Activated CD4-positive, alpha-beta memory T cell treated with anti-CD3 and anti-CD28 coated beads for 36 hours (primary cell): ENCODE measurements at places on chromosomes 1 and 21. TPM values are rescaled to one million over a fixed set of nuclear protein-coding genes. Genes with fewer than 3 reads are reported as not detected.

DNA sequence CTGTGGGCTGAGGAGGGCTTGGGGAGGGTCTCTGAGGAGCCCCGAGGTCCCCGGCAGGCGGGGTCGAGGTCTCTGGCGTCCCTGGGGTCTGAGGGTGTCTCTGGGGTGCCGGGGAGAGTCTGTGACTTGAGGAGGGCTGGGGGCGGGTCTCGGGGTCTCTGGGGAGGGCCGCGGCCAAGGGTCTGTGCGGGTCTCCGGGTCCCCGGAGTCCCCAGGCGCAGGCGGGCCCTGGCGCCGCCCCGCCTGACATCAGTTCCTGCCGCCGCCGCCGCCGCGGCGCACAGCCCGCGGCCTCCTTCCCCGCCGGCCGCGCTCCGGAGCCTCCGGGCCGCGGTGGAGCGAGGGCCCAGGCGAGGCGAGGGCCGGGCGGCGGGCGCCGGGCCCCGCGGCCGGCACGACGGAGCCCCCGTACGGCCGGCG lies at the start of gene PLEKHM2:
TSS of gene PLEKHM2 (plus strand) at position 279 of the 420 bp plus-strand sequence. CDS start 239 bp downstream, outside the sequence.
- H3K27ac ChIP-seq = peak within 1 kb of the TSS; percentile 87
- DNase-seq = peak; percentile 49

KDM5B gene
- total RNA-seq = 38.4 TPM

DNA sequence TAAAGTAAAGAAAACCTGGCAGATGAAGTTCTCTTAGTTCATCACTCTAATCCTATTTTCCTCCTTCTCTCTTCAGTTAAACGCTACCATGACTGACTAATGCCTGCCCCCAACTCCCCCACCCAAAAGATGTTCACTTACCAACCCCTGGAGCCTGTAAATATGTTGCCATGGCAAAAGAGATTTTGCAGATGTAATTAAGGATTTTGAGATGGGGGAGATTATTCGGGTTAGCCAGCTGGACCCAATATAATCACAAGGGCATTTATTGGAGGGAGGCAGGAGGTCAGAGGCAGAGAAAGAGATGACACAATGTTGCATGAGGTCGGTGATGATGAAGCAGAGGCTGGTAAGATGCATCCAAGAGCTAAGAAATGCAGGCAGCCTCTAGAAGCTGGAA lies 69.3 kb upstream of the PPP2R5A start:
- no peak for DNase-seq
- H3K4me3 ChIP-seq = no peak overlapping the region
- H3K4me1 ChIP-seq = peaks cover 17% of the 10 kb centered on the region
- H3K36me3 ChIP-seq = no peaks in the 10 kb centered on the region
- H3K27ac ChIP-seq = no peak overlapping the region

GRCh38 chr1:240515505-240515904 lies 96.5 kb downstream of the GREM2 start:
- DNase-seq = no peak
- H3K4me3 ChIP-seq = no peak overlapping the region
- H3K4me1 ChIP-seq = no peaks in the 10 kb centered on the region

DNA sequence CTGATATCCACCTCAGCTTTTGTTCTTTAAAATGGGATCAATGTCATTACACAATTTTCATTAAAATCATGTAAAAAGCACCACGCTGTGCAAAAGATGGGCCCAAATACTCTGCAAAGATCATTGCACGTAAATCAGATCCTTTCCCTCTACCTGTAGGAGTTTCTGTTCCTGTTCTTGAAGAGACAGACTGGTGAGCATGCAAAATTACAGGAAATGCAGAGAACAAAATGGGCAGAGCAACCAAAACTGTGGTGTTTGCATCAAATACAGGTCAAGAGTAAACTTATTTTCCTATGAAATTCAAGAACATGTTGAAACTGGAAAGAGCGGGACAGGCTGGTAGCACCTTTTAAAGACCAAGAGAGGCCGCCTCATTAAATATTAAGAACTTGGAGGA lies 294.9 kb upstream of the ADGRL2 start:
- H3K4me1 ChIP-seq = no peaks in the 10 kb centered on the region
- no peaks in the 10 kb centered on the region for H3K36me3 ChIP-seq
- DNase-seq = no peak
- no peaks in the 10 kb centered on the region for H3K27me3 ChIP-seq

KCNA2 gene
- total RNA-seq = 0.36 TPM

DNA sequence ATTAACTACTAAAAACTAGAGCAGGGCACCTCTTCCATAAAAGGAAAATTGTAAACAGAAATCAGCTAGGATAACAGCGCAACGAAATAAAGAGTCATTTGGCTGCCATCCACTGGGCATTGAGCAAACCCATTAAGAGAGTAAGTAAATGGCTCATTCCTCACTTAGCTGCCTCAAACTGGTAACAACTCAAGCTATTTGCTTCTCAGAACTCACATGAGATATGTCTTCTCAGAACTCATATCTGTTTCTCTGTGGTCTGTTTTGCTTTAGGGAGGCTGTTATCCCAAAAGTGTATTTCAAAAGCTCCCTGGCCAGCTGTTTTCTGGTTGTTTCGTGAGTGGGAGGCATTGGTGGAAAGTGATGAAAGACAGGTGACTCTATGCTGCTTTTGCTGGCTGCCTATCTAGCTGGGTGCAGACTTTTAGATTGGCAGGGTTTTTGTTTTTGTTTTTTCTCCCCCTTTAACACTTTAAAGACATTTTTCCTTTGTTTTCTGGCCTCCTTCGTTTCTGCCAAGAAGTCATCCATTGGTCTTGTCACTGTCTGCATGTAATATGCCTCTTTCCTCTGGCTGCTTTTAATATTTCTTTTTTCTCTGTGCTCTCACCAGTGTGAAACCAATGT lies 269.2 kb upstream of the RGS18 start:
- no peaks in the 10 kb centered on the region for H3K4me1 ChIP-seq
- no peak overlapping the region for H3K4me3 ChIP-seq
- H3K27ac ChIP-seq = no peak overlapping the region
- no peak for DNase-seq
- no peaks in the 10 kb centered on the region for H3K27me3 ChIP-seq

DNA sequence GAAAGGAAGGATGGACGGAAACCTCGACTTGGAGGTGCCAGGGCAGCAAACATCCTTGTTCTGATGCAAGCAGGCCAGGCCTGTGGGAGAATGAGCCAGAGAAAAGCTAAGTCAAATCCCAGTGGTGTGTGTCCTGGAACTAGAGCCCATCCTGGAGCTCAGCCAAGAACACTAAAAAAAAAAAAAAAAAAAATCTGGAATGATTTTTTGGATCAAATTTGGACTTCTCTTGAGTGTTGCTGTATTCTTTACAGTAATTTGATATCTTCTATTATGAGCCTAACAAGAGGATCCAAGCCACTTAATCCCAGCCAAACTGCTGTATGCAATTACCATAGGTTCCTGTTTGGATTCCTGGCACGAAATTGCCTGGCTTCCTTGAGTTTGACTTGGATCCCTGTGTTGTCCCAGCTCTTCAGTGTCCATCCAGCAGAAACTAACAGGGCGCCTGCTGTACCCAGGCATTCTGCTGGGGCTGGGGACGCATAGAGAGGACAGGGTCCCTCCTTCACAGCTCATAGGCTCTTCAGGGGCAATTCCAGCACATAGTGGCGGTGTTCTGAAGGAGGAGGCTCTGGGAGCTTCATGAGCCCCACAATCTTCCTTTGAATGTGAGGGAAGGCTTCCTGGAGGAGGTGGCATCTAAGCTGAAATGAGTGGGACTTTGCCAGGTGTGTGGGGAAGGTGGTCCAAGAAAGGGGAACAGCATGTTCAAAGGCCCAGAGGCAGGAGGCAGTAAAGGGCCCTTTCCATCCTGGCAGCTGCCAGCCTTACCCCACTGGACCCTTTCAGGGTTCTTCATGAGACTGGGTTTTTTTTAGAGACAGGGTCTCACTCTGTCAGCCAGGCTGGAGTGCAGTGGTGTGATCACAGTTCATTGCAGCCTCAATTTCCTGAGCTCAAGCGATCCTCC lies 24.7 kb downstream of the EPHX1 start:
- no peaks in the 10 kb centered on the region for H3K36me3 ChIP-seq
- H3K4me1 ChIP-seq = no peaks in the 10 kb centered on the region
- no peak for DNase-seq
- H3K4me3 ChIP-seq = no peak overlapping the region

DNA sequence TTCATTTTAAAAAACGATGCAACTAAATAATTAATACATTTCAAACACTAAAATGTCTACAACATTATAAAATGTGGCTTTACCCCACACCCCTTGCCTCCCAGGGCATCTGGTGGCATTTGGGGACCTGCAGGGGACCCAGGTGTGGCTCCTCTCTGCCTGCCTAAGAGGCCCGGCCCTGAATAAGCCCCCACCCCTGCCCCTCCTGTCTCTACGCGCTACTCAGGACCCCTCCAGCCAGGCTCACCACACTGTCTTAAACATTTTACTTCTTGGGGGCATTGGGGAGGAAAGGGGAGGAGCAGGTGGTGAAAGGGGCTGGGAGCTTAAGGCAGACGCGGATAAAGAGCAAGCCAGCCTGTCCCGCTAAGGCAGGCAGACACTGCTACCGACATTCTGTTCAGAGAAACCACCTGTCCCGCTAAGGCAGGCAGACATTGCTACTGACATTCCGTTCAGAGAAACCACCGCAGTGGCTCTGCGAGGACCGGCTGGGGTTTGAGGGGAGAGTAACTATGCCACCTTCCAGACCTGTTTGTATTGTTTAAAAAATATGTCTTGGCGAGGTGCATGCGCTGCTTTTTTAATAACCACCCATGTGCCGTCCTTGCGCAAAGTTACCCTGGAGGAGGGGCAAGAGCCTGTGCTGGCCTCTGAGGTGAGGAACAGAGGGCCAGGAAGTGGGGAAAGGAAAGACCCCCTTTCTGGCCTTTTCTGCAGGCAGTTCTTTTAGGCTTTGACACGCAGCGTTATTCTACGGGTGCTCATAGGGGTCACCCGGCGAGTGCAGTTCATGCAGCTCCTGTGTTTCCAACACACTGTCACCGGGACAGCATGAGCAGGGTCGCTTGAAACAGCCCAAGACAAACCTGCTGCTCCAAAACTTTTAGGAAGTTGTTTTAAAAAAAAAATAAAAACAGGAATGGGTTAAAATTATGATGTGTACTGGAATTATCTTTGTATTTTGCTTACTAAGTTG lies 51.3 kb upstream of the RIPK4 start:
- DNase-seq = no peak
- no peak overlapping the region for H3K4me3 ChIP-seq
- H3K27ac ChIP-seq = no peak overlapping the region

- peak overlapping the region; percentile 46 for H3K4me3 ChIP-seq
- peaks cover 12% of the 10 kb centered on the region for H3K4me1 ChIP-seq
- H3K27me3 ChIP-seq = no peaks in the 10 kb centered on the region
Measured at GRCh38 chr1:244460197-244460596, 876 bp upstream of the CATSPERE start.

DNA sequence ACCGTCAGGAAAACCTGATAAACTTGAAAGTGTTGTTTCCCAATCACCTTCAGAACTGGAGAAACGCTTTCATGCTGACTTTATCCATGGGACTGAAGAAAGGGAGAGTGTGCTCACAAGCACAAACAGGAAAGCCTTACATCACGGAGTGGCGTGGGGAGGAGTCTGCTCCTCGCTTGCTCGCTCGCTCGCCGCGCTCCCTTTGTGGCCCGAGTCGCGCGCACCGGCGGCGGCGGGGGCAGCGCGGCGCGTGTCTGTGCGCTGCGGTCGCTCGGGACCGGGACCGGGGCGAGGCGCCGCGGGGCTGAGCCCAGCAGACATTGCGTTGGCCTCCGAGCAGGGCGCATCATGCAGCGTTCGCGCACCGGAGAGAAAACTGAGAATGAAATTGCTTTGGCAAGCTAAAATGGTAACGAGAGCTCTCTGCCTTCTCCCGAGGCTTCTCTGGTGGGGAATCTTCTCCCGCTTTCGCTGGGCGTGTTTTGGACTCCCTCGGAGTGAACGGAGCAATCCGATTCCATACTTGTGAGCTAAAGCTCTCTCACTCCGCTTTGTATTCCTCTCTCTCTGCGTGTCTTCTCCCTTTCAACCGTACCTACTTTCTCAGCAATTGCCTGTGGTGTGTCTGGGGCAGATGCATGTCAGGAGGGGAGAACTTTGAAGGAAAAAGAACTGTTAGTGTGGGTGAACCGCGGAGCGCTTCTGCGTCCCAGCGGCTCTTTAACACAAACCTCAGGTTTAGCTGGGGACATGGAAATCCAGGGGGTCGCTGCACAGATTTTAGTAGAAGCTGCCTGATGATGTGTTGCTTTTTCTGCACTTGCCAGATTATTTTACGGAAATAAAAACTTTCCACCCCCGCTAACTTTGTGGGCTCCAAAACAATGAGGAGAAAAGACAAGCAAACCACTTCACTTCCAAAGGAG lies at the start of gene RGL1:
TSS of gene RGL1 (plus strand) at position 205 of the 926 bp plus-strand sequence. CDS start at position 383, 178 bp downstream.
- peaks cover 9% of the 10 kb centered on the region for H3K36me3 ChIP-seq
- peaks cover 6% of the 10 kb centered on the region for H3K4me1 ChIP-seq
- peak; percentile 40 for DNase-seq
- no peak within 1 kb of the TSS for H3K27ac ChIP-seq
- peak within 1 kb of the TSS; percentile 78 for H3K4me3 ChIP-seq
- peaks cover 3% of the 10 kb centered on the region for H3K27me3 ChIP-seq

- DNase-seq = peak; percentile 62
- no peaks in the 10 kb centered on the region for H3K27me3 ChIP-seq
Measured at GRCh38 chr1:111334169-111334568, 43.5 kb downstream of the CHIA start.

RIPK4 gene
- total RNA-seq = 0.10 TPM

GRCh38 chr1:201893431-201893830 lies 4.7 kb downstream of the SHISA4 start:
- H3K36me3 ChIP-seq = no peaks in the 10 kb centered on the region
- peaks cover 33% of the 10 kb centered on the region for H3K27me3 ChIP-seq
- no peak overlapping the region for H3K27ac ChIP-seq
- DNase-seq = no peak
- H3K4me3 ChIP-seq = no peak overlapping the region

SELL gene
- 110 TPM for total RNA-seq

SLC35A3 gene
- 18.3 TPM for total RNA-seq

SERPINC1 gene
- not detected for total RNA-seq

DNA sequence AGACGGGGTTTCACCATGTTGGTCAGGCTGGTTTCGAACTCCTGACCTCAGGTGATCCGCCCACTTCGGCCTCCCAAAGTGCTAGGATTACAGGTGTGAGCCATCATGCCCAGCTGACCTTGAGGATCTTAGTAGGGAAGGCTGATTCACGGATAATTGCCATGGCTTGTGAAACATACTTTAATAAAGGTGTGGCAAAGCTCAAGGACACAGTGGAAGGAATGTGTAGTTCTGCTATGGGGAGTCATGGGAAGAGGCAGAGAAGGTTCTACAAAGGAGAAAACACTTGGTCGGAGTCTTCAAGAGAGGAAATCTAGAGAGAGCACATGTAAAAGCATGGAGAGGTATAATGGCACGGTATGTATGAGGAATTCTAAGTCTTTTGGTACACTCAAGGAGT lies 12.7 kb upstream of the PTCH2 start:
- no peak overlapping the region for H3K4me3 ChIP-seq
- H3K27ac ChIP-seq = no peak overlapping the region
- peaks cover 18% of the 10 kb centered on the region for H3K36me3 ChIP-seq
- no peak for DNase-seq
